ENCODE measurements at places on chromosomes 5 and 9. TPM values are rescaled to one million over a fixed set of nuclear protein-coding genes. Genes with fewer than 3 reads are reported as not detected.

Gene MARCOL
- total RNA-seq = not detected

Gene LSM11
- total RNA-seq = 2.4 TPM

Gene SV2C
- not detected for total RNA-seq

Gene QRFP
- total RNA-seq = not detected

Gene PIP5K1B
- not detected for total RNA-seq

Gene MACIR
- 19.3 TPM for total RNA-seq

Gene ZNF879
- total RNA-seq = 0.48 TPM

Gene CARD9
- 1.1 TPM for total RNA-seq

Gene LRRC70
- 0.13 TPM for total RNA-seq

Gene ADGRD2
- total RNA-seq = 0.03 TPM

Gene HRH2
- total RNA-seq = 0.34 TPM

Gene SLC6A3
- total RNA-seq = 1.3 TPM

Gene PCDHGA7
- total RNA-seq = 0.74 TPM

Gene PHF24
- 0.09 TPM for total RNA-seq

Gene CNTLN
- total RNA-seq = 4.3 TPM

Gene ANKRD34B
- total RNA-seq = 0.03 TPM

Gene LYRM7
- total RNA-seq = 6.7 TPM

Gene TCF7
- 10.2 TPM for total RNA-seq

Gene CCL28
- 0.06 TPM for total RNA-seq

Gene PAEP
- total RNA-seq = 0.25 TPM

Gene FAM53C
- 19.5 TPM for total RNA-seq

Gene TAF11L10
- total RNA-seq = not detected

Measured in A549 treated with AZD2906 at 1 μM for 4 hours (cell line).